ENCODE measurements at places on chromosomes 1 and 21.

GRCh38 chr1:154877370-154877974 is 7.4 kb upstream of the KCNN3 start:
- no peak for DNase-seq

GRCh38 chr1:198841477-198841876 is 202.6 kb downstream of the PTPRC start:
- DNase-seq: no peak

- peak; percentile 52 for DNase-seq
These were observed at the start of gene ITPKB for GRCh38 chr1:226738995-226739695. TSS of gene ITPKB (minus strand) at chr1:226739282. CDS start at chr1:226737458, 1,824 bp downstream.

- no peak for DNase-seq
These were observed 64.7 kb upstream of the FGGY start for GRCh38 chr1:59232216-59232615.

- no peak for DNase-seq
These were observed 1535.7 kb downstream of the BRINP3 start for GRCh38 chr1:188941986-188942385.

DNA sequence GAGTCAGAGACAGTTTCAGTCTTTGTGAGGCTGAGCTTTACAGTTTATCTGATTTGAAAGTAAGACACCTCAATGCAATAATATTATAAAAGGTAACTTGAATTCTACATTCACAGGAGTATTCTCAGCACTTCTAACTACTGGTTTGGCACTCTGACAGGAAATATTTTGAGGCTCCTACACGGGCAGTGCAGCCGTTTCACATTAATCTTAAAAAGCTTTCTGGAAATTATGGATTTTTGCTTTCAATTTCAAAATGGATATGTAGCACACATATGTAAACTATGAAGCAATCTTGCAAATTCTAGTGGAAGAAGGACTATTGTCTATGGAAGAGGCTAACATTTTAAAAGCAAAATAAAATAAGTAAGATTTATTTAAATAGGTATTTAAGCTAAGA is 262.9 kb upstream of the SNX7 start:
- DNase-seq: no peak

- no peak for DNase-seq
These were observed 308.6 kb downstream of the TPR start for GRCh38 chr1:186066411-186066810.

- DNase-seq: no peak
These were observed 164.6 kb downstream of the NCAM2 start for GRCh38 chr21:21162786-21163185.

DNA sequence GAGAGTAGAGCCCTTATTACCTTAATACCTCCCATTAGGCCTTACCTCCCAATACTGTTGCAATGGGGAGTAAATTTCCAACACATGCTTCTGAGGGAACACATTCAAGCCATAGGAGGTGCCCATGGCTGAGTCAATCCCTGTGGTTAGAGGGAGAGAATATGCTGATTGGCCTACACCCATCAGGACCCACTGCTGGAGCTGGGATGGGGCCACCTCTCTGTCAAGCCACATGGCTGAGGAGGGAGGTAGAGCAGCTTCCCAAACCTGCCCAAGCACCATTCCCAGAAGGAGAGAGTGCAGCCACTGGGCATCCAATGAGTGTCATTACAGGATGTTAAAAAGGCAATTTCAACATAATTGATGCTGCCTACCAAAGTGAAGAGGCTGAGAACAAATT is 228.1 kb downstream of the C1orf94 start:
- DNase-seq: no peak

DNA sequence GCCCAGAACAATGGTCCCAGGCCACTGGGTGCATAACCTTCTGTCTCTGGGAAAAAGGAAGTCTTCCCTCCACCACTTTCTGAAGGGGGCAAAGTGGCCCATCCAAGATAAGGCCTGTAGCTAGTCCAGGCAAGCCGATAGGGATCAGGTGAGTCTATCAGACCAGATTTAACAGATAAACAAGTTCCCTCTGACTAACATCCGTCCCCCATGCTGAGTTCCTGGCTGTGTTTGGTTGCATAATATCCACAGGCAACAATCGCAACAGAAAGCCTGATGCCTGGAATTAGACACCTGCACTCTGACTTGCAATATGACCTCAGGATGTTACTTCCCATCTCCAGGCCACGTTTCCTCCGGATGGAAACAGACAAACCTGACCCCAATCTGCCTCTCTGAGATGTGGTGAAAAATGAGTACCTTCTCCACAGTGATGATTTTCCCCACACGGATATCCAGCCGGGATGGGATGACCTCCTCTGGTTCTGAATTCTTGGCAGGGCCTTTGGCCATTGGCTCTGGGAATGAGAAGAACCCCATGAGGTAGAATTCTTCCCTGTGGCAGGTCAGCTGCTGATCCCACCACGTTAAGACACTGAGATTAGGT is 36.4 kb downstream of the YARS1 start:
- no peak for DNase-seq

GRCh38 chr1:217313096-217313495 is 317.8 kb downstream of the GPATCH2 start:
- DNase-seq: no peak

DNA sequence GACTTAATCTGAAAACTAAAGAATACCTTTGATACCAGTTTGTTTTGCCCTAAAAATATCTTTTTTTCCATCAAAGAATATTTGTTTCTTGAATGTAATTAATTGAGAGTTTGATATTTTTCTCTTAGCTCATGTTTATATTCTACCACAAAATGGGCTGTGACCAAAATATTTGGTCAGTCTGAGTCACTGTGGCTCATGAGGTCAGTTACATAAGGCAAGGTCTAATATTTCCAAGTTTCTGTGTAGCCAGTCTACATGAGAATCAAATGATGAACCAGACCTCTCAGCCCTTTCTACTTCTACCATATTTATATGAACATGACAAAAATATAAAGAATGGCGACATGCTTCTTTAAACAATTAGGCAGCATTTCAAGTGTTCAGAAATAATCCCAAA is 83.0 kb upstream of the IVNS1ABP start:
- no peak for DNase-seq

DNA sequence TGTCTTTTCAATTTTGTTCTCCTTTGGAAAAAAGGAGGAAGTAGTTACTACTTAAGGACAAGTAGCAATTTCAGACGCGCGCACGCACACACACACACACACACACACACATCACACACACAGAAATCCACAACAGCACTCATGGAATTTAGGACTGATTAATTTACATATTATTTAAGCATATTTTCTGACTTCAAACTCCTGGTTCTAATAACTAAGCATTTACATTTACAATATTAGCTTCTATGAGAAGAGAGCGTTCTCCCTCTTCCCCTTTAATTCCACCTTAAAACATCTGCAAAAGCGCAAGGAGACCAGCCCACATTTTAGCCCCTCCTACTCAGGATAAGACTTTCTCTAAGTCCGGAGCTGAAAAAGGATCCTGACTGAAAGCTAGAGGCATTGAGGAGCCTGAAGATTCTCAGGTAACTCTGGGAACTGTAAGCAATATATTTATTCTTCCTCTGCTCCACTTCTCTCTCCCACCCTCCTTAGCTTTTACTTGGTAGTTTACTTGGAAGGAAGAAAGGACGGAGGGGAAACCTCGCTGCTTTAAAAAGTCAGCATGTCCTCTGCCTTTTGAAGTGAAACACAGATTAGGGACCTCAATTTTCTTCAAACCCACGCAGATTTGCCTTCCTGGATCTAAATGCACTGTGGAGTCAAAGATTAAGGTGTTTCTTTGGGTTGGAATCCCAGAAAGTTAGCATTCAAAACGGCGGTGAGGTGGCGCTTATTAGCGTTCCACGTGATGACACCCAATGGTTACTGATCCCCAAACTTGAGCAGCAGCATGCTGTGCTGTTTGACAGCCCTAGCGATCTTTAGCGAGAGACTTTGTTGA is at the start of gene PLA2G4A:
TSS of gene PLA2G4A (plus strand) at position 339 of the 844 bp plus-strand sequence. CDS start 25,406 bp downstream, outside the sequence.
- no peak for DNase-seq

DNA sequence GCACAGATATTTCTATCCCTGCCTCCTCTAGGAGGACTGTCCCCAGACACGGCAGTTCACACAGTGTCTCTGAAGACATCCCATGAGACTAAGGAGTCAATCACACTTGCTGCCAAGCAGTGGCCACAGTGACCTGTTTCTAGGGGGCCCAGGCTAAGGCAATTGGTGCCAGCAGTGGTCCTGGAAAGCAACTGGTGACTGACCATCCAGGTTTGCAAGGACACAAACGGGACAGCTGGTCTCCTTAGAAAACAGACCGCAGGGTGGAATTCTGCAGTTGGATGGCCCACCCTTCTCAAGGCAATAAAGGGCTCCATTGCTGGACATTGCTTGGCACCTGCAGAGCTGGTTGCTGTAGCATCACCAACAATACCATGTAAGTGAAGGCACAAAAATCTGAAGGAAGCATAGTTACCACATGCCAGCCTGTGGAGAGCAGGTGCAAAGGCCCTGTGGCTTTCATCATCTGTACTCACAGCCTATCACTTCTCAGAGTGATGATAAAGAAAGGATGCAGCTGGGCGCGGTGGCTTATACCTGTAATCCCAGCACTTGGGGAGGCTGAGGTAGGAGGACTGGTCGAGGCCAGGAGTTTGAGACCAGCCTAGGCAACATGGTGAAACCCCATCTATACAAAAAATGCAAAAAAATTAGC is 81.5 kb downstream of the STUM start:
- no peak for DNase-seq

DNA sequence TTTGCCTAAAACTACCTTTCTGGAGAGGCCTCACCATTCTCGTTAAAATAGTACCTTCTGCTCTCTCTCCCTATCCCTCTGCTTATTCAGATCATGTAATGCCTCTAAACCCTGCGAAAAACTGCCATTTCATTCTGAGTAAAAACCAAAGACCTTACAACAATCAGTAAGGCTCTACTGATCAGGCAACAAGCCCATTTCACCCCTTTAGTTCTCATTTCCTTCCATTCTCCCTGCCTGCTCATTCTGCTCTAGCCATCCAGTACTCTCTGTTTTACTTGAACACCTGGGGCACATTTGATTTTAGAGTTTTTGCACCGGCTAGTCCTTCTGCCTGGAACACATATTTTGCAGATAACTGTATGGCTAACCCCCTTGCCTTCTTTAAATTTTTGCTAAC is 187.8 kb downstream of the COQ8A start:
- no peak for DNase-seq

GRCh38 chr1:1891349-1892078 is 627 bp upstream of the GNB1 start:
- peak; percentile 64 for DNase-seq

- DNase-seq: no peak
These were observed 103.9 kb upstream of the OLFM3 start for GRCh38 chr1:102100666-102101065.

GRCh38 chr1:3093898-3094626 is 25.1 kb downstream of the PRDM16 start:
- DNase-seq: no peak

- DNase-seq: no peak
These were observed 81.5 kb upstream of the LRIF1 start for GRCh38 chr1:111045033-111045722.

- DNase-seq: no peak
These were observed 95.0 kb downstream of the TLR5 start for GRCh38 chr1:223048026-223048425.

- no peak for DNase-seq
These were observed 44.7 kb upstream of the ZBTB40 start for GRCh38 chr1:22406722-22407495.

GRCh38 chr1:208523007-208523406 is 278.8 kb upstream of the PLXNA2 start:
- no peak for DNase-seq

DNA sequence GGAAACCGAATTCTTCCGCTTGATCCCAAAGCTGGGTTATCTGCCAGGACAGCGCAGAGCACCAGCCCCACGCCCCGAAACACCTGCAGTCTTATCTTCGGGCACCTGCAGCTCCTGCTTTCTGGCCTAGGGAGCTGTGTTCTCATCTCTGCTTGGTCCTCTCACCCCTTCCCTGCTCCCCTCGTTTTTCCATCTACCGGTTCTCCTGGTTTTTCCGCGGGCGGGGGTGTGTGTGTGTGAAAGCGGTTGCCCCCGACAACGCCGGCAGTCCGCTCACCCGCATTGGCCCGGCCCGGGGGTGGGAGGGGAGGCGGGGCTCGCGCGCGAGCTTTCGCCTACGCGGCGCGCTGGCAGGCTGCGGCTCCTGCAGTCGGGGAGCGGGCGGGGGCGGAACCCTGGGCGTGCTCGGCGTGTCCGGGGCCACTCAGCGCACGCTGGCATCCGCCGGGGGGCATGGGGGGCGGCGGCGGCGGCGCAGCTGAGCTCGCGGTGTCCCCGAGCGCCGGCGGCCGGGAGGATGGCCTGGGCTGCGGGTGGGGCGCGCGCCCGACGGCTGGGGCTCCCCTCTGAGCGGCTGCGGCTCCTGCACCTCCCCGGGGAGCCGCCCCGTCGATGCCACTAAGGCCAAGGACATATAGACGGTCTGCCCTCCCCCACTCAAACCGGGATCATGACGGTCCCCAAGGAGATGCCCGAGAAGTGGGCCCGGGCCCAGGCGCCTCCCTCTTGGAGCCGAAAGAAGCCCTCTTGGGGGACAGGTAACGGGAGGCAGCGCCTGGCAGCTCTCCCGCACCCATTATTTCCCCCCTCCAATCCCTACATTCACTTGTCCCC is 3.2 kb downstream of the ATP8B2 start:
- DNase-seq: peak; percentile 81

- DNase-seq: no peak
These were observed 3.3 kb downstream of the CASZ1 start for GRCh38 chr1:10793129-10793651.

DNA sequence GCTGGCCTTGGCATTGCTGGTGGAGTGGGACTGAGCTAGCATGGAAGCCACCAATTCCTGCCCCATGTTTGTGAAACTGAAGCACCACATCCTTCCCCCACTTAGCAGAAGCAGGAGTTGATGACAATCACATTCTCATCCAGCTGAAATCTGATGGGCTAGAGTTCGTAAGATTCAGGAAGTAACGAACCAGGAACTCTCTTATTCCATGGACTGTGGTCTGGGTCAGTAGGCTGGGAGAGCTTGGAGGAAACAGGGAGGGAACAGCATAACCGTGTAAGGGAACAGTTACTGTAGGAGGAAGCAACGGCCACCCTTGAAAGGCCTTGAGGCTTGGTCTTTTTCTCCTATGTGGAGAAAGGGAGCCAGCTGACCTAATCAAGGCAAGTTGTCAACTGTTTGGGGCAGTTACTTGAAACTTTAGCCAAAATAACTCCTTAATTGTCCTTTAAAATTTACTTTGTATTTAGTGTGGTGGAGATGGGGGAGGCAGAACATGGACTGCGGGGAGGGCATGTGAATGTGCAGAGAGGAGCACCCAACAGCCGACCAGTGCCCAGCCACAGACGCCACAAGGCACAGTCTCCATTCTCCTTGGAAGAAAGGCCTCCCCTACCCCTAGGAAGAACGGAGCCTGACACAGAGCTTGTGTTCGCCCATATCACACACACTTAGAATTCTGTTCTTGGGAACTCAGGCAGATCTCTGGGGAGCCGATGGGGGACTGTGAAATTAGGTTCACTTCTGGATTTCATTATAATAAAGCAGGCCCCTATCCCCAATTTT is 2.0 kb upstream of the COQ8A start:
- no peak for DNase-seq

- DNase-seq: no peak
These were observed 240.1 kb downstream of the NPHP4 start for GRCh38 chr1:5751833-5752745.

DNA sequence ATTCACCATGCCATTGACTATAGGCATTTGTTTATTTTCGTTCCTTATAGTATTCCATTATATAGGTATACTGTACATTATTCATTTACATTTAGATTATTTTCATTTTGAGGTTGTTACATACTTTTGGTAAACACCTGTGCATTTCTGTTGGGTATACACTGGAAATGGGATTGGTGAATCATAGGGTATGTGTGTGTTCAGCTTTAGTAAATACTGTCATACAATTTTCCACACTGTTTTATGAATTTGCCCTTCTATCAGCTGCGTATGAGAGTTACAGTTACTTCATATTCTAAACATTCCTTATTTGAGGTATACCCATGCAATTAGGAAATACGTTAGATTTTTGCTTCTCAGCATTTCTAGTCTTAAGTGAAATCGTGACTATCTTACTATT is 55.1 kb upstream of the FASLG start:
- no peak for DNase-seq

All from stimulated activated CD4-positive, alpha-beta T cell treated with anti-CD3 and anti-CD28 coated beads, Interleukin-15, amount 100 ng/mL, for 1 hour (primary cell).